Hepatocyte (in vitro differentiated cells): ENCODE measurements at places on chromosomes 4 and X. TPM values are rescaled to one million over a fixed set of nuclear protein-coding genes. Genes with fewer than 3 reads are reported as not detected.

Gene GAB1
- 30.7 and 37.5 TPM in 2 replicates for total RNA-seq

Gene NIPAL1
- total RNA-seq, result 14.0 and 14.5 TPM in 2 replicates

Gene FGF2
- 9.7 and 11.3 TPM in 2 replicates for total RNA-seq

Gene AMBN
- total RNA-seq, result not detected in 2 replicates

Gene REELD1
- not detected in 2 replicates for total RNA-seq

Gene RADX
- 2.6 and 4.2 TPM in 2 replicates for total RNA-seq

Gene GABRQ
- 0.28 and 0.60 TPM in 2 replicates for total RNA-seq

Gene MAGED4B
- 30.6 and 31.9 TPM in 2 replicates for total RNA-seq
